Uterus (tissue), 4 donors: ENCODE measurements at places on chromosomes 7 and 10. TPM values are rescaled to one million over a fixed set of nuclear protein-coding genes. Genes with fewer than 3 reads are reported as not detected.

GRCh38 chr10:107739951-107740350 is 575.4 kb upstream of the SORCS1 start:
- no peak for DNase-seq

- no peak for DNase-seq
Measured at GRCh38 chr7:23426876-23427275, 43.4 kb downstream of the IGF2BP3 start.

DNA sequence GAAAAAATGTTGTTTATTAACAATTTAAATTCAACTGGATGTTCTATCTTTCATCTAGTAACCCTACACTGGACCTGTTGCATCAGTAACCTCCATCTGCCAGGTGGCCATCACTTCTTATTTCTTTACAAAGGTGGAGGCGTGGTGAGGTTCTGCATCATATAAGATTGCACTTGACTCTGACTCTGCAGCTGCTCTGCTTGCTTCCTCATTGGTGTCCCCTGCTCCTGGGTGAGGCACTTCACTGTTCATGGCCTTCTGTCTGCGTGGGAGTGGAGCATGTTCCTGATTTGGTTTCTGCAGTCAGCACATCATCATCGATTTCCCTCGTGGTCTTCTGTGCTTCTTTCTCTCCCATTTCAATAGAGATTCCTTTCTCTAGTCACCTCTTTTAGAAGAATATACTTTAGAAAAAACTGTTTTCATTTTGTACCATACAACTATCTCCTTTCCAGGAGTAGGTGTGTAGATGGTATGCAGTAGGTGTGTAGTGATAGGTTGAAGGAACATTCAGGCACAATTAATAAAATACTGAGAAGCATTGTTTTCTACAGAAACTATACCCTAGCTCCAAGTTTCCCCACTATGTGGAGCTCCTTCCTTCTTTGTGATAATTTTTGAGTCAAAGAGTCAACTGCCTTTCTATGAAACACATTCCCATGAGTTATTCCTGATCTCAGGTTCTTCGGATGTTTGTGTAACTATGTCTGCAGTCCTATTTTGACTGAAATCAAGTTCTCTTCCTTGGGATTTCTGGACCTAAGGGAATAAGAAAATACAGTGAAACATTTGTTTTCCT is 231.7 kb upstream of the CNTNAP2 start:
- DNase-seq, result no peak

- DNase-seq, result no peak
Measured at GRCh38 chr10:132906836-132907235, 35.5 kb downstream of the CFAP46 start.

DNA sequence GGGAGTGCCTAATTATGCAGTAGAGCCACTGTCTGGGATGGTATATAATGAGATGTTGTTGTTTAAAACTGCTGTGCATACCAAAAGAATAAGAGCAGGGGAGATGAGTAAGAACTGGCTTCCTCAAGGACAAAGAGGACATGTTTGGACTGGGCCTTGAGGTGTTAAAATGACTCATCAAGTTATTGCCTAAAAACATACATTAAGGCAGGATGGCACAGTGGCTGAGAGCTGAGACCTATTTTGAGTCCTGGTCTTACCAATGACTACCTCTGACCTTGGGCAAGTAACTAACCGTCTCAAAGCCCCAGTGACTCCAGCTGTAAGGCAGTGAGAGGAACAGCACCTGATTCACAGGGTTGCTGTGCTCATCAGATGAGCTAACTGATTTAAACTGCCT is 71.1 kb downstream of the CFAP58 start:
- DNase-seq, result no peak

The FKBP6 gene
- total RNA-seq, result 0.14 TPM

GRCh38 chr7:37031571-37032257 is 307.4 kb upstream of the AOAH start:
- DNase-seq, result peak; percentile 86

The EBF3 gene
- 10.7 TPM for total RNA-seq

DNA sequence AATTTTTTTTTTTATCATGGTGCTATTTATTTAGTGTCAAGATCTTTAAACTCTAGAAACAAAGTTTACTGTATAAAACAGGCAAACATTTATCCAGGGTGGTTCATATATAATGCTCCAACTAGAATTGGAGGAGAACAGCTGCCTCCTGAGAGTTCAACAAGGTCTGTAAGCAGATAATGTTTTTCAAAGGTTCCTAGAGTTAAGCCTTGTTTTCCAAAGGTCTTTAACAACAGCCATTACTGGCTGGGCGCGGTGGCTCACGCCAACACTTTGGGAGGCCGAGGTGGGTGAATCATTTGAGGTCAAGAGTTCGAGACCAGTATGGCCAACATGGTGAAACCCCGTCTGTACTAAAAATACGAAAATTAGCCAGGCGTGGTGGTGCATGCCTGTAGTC is 316.7 kb downstream of the CCDC3 start:
- DNase-seq, result no peak

DNA sequence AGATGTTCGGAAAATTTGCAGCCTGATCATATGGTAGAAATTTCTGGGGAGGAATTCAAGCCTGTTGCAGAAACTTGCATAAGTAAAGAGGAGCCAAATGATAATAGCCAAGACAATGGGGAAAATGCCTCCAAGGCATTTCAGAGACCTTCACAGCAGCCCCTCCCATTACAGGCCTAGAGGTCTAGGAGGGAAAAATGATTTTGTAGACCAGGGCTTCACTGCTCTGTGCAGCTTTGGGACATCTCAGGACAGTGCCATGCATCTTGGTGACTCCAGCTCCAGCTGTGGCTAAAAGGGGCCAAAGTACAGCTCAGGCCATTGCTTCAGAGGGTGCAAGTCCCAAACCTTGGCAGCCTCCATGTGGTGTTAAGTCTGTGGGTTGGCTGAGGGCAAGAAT is 50.6 kb upstream of the CYP2C18 start:
- DNase-seq, result no peak

DNA sequence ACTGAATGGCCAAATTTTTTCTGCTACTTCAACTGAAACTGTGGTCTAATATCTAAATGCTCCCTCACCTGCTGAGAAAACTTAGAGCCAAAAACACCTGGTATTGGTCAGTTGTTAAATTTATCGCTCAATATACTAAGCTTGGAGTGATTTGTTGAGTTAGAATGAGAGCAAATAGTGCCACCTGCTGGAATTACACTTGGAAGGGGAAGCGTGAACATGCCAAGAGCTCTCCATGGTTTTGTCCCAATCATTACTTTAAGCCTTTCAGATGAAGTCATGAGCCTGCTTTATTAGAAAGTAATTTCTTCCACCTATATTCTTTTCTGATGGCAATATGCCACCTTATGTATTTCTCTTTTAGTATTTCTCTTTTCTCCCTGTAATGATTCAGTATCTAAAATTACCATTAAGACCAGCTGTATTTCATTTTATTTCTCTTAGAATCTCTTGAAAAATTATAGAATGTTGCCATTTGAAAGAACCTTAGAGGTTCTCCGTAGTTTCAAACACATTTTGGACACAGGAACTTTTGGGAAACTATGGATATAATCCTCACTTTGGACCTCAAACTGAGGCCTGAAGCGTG is 447.8 kb upstream of the C7orf33 start:
- DNase-seq, result no peak

DNA sequence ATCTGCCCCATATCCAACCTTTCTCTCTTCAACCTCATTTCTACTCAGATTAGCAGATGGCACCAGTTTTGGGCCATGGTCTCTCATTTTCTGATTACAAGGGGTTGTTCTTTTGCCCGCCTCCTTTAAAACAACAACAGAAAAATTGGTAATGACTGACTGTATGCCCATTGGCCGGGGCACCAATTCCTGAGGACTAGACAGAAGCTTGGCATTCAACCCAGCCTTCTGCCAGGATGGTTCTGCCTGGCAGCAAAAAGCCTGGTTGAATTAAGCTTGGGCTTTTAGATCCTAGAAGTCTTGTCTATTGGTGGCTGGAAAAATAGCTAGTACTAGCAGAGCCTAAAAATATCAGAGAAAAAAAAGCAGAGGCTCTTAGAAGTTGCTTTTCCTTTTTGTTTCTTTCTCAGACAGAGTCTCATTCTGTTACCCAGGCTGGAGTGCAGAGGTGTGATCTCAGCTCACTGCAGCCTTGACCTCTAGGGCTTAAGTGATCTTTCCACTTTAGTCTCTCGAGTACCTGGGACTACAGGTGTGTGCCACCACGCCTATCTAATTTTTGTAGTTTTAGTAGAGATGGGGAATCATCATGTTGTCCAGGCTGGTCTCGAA is 402.6 kb downstream of the AUTS2 start:
- no peak for DNase-seq

The LIPJ gene
- 1.2 TPM for total RNA-seq

DNA sequence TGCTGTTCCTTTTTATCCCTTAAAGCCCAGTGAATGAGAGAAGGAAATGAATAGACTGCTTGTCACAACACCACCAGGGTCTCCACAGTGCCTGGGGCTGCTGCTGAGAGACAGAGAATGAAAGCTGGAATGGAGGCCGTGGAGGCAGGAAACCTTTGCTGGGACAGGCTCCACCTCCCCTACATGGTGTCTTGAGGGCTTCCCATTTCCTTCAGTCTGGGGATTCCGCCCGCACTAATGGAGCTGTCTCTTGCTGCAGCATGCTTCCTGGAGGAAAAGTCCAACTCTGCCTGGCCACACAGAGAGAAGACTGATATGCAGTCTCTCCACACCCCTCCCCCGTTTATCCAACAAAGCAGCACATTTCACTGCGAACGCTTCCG is 54.5 kb downstream of the LRRC4 start:
- no peak for DNase-seq

GRCh38 chr7:36045326-36045725 is 107.7 kb upstream of the EEPD1 start:
- DNase-seq, result no peak

- no peak for DNase-seq
Measured at GRCh38 chr10:115046686-115047236, 46.4 kb upstream of the ATRNL1 start.

DNA sequence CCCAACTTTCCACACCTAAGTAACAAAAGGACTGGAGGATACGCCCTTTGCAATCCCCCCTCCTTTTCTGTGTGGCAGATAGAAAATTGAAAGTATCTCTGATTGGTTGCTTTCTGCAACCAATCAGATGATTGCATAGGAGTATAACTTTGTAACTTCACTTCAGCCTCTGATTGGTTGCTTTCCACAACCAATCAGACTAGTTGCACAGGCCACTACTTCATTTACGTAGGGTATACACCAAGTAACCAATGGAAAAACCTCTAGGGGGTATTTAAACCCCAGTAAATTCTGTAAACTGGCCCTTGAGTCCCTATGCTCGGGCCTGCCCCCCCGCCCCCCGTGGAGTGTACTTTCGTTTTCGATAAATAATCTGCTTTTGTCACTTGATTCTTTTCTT is 1080.4 kb downstream of the CNTNAP2 start:
- no peak for DNase-seq

GRCh38 chr10:128867819-128868218 is 599.2 kb upstream of the MGMT start:
- no peak for DNase-seq

DNA sequence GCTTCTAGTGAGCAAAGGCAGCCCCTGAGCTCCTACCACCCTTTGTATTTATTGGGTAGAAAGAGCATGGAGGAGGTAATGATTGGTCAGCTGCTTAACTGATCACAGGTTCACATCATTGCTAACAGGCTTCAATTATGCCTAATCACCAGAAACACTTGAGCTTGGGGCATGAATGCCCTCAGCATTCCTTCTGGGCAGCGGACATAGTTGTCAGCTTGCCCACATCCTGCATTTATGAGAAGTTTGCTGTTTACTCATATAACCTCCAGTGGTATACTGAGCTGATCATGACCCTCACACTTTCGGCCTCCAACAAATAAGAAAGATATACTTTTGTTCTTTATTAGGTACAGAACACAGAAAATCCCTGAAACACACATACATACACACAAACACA is 140.3 kb upstream of the ODAD2 start:
- DNase-seq, result no peak

The ELFN1 gene
- total RNA-seq, result 0.51 TPM

GRCh38 chr10:129442866-129443265 is 24.2 kb upstream of the MGMT start:
- no peak for DNase-seq

- no peak for DNase-seq
Measured at GRCh38 chr10:33126742-33127141, 168.7 kb upstream of the ITGB1 start.

DNA sequence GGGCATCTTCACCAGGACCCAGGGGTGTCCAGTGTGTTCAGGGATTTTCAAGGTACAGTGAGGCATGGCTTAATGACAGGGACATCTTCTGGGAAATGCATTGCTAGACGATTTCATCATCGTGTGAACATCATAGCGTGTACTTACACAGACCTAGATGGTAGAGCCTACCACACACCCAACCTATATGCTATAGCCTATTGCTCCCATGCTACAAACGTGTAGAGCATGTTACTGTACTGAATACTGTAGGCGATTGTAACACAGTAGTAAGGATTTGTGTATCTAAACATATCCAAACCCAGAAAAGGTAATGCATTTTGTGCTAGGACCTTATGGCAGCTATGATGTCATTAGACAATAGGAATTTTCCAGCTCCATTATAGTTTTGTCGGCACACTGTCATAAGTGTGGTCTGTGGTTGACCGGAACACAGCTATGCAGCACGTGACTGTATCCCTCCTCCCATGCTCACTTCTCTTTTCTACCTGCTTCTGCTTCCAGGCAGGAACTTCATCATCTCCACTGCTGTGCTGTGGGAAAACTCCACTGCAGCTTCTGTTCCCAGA is 416.2 kb upstream of the NFE2L3 start:
- DNase-seq, result no peak
